Stimulated activated CD4-positive, alpha-beta T cell treated with anti-CD3 and anti-CD28 coated beads, TNF-alpha, amount 100 ng/mL, for 48 hours (primary cell): ENCODE measurements at places on chromosomes 3 and 15.

DNA sequence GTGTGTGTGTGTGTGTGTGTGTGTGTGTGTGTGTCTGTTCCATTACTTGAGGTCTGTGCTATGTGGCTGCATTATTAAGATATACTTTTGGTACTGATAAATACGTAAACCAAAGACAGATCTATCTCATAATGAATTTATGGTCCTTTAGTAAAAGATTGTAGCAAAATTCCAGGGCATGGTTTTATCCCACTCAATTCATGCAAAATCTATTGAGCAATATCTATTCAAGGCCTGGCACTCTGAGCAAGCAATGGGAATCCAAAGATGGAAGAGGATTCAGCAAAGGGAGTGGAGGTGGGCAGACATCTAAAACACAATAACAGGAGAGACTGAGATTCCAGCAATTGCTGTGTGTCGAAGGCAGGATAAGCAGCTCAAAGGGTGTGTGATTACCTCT lies 86.8 kb downstream of the RFTN1 start:
- no peak for DNase-seq

GRCh38 chr3:13193320-13194284 lies 120.4 kb upstream of the IQSEC1 start:
- DNase-seq: no peak

GRCh38 chr3:195921334-195921791 lies 13.0 kb upstream of the TNK2 start:
- DNase-seq: no peak

- DNase-seq: no peak
These were observed 113.1 kb upstream of the NECTIN3 start for GRCh38 chr3:110958313-110959147.

GRCh38 chr3:139292711-139293664 lies 50.8 kb upstream of the MRPS22 start:
- DNase-seq: no peak

GRCh38 chr3:131716007-131716406 lies 213.2 kb upstream of the MRPL3 start:
- DNase-seq: no peak

DNA sequence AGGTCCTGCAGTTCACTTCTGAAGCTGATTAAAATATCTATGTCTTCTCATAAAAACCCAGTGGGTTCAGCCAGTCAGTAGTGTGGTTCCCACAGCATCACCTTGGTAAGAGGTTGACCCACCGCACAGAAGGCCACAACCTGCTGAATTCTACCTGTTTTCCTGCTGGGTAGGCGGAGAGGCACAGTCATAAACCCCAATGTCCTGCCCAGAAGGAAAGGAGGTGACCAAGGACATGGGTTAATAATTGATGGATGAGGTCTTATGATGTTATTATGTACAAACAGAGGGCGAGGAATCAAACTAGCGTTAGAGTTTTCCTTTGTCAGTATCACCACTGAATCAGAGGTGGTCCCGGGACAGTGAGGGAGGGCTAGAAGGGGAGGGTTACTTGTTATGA lies 27.8 kb downstream of the CA12 start:
- no peak for DNase-seq

- DNase-seq: no peak
These were observed 31.3 kb upstream of the IQSEC1 start for GRCh38 chr3:13104511-13104910.

DNA sequence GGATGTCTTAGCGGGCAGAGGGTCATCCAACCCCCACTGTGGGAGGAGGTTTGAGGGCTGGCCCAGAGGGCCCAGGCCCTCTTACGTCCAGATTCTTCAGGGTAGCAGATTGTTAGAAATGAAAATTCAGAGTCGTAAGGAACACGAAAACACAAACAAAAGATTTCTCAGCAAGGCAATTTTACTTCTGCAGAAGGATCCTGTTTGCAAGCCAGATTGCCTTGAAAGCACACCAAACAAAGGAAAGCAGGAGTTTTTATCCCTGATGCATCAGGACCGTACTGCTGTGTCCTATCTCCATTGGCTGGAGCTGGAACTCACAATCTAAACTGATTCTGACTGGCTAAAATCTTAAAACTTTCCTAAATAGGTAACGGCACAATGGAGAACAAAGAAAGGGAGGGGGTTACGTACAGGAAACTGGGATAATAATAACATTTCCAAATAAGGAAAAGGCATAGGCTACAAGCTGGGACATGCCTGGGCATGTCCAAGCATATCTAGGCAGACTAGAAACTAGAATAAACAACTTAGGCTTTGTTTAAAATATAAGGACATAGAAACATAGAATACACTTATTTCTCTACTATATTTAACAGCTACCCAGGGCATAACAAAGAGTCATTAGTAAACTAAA lies 97.3 kb upstream of the C2CD4B start:
- no peak for DNase-seq

DNA sequence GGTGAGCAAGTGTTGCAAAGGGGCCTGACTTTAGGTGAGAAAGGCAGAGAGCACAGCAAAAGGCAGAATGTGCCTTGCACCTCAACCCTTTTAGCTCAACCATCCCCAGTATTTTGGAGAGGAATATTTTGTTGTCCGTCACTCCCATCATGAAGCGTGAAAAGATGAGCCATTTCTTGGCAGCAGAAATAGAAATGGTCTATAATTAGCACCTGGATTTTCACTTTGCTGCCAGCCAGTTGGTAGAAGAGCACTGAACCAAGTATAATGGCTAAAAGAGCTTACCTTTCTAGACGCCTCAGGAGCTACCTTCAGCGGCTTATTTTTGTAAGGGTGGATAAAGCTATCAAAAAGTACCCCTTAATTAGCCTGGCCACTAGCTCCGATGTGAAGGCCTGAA lies 406.7 kb downstream of the OCA2 start:
- DNase-seq: no peak

DNA sequence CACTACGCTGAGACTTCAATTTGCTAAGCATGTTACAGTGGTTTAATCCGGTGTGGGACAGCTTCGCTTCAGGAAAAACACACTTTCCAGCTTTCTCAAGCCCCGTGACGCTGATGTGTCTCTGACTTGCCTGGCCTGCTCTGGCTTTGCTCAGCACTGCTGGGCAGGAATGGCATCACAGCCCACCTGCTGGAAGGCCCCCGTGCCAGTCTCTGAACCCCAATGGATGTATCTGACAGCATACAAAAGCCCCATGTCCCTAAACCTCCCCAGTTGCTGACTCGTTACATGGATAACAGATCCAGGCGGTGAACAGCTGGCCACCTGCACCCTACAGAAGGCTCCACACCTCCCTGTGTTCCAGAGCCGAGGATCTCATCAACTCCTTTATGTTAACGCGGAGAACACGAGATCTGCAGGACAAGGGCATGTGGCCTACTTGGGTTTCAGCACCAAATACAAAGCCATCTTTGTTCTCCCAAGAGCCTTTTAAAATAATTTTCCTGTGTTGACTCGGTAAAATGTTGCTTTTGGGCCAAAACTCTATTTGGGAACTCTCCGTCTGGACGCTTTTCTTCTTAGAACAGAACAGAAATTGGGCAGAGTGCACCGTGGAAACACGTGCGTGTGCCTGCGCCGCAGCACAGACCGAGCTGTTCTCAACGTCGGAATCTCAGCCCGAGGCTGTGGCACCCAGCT lies 61.4 kb downstream of the ATP10A start:
- no peak for DNase-seq

DNA sequence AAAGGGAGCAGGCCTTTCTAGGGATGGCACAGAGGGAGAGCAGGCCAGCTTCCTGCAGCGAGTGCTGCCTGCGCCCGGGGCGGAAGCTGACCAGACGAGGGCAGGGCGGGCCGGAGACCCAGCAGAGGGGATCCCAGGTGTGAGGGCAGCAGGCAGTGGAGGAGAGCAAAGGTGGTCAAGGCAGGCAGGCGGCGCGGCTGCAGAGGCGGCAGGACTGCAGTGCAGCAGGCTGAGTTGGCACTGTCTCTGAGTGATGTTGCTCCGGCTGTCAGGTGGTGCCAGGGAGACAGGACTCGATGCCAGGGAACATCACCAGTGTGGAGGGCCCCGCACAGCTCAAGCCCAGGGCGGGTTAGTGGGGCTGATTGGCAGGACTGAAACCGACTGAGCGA lies 22.3 kb upstream of the PLXNA1 start:
- no peak for DNase-seq

DNA sequence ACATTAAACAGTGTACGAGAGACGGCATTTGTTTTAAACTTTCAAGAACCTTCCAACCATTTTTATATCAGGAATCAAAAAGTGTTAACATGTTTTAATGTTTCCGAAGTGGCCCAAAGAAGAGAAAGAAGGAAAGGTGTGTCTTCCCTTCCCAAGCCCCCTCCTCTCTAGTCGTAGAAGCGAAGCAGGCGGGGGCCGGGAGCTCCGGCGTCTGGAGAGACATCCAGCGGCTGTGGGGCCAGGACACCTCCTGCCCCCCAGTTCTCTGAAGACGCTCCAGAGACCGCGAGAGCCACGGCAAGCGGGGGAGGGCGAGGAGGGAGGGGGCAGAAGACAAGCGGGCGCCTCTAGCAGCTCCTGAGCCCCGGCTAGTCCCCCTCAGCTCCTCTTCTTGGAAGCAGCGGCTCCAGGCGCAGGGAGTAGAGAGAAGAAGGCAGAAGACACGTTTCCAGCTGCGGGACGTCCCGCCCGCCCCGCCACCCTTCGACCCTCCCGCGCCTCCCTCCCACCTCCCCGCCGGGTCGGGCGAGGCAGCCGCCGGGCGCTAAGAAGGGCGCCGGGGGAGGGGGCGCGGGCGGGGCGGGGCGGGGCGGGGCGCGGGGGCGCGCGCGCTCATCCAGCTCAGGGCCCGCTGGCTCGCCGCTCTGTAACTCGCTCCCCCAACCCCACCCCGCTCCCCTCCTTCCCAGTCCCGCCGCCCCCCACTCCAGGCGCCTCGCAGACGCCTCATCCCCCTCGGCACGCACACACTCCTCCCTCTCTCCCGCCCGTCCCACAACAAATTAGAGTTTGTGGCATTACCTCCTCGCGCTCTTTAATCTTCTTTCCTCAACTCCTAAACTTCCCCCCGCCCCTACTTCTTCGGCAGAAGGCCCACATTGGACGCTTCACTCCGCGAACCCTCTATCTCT lies at the start of gene ZBTB20:
Gene ZBTB20 (minus strand): TSS at position 871 of the 911 bp plus-strand sequence.
- DNase-seq: peak; percentile 54

GRCh38 chr3:14305324-14305723 lies 97.1 kb upstream of the SLC6A6 start:
- DNase-seq: no peak

DNA sequence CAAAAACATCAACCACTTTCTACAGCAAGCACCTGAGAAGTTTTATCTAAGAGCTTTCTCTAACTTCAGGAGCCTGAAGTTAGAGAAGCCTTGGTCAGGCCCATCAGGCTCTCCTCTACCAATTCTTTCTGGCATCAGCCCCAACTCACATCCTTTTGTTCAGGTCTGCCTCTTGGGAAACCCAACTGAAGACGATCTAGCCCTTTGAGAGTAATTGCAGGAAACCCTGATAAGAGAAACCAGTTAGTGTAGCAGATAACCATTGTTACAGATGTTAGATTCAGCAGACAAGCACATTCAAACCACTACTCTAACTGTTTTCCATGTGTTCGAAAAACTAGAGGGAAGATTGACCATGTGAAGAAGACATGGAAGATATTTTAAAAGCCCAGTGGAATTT lies 27.0 kb upstream of the DYNC1LI1 start:
- no peak for DNase-seq

- DNase-seq: no peak
These were observed 176.5 kb upstream of the PFN2 start for GRCh38 chr3:150146991-150147761.

GRCh38 chr3:10674578-10674977 lies 141.4 kb upstream of the SLC6A11 start:
- no peak for DNase-seq

DNA sequence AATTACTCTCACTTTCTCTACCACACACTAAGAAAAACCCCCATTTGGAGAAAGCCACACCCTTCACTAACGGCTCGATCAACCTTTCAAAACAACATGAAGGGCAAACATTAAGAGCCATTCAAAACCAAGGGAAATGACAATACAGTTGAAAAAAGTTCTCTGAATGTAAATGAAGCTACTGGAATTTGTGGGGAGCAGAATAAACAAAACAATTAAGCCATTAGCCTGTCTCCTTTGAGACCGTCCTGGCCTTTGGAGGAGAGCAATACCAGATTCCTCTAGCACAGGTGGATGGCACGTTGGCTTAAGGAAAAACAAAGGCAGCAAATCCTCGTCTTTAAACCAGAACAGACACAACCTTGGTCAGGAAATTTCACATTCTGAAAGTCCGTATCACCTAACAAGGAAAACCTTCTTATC lies 18.7 kb downstream of the MYO1E start:
- no peak for DNase-seq

DNA sequence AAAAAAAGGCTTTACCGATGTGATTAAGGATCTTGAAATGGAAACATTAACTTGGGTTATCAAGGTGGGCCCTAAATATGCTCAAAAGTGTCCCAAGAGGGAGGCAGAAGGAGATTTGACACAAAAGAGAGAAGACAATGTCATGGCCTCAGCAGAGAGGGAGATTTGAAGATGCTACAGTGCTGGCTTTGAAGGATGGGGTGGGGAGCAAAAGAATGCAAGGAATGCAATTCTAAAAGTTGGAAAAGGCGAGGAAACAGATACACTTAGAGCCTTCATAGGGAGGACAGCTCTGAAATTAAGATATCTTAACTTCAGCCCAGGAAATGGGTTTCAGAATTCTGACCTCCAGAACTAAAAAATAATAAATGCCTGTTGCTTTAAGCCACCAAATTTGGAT lies 314.5 kb upstream of the CCDC54 start:
- no peak for DNase-seq

DNA sequence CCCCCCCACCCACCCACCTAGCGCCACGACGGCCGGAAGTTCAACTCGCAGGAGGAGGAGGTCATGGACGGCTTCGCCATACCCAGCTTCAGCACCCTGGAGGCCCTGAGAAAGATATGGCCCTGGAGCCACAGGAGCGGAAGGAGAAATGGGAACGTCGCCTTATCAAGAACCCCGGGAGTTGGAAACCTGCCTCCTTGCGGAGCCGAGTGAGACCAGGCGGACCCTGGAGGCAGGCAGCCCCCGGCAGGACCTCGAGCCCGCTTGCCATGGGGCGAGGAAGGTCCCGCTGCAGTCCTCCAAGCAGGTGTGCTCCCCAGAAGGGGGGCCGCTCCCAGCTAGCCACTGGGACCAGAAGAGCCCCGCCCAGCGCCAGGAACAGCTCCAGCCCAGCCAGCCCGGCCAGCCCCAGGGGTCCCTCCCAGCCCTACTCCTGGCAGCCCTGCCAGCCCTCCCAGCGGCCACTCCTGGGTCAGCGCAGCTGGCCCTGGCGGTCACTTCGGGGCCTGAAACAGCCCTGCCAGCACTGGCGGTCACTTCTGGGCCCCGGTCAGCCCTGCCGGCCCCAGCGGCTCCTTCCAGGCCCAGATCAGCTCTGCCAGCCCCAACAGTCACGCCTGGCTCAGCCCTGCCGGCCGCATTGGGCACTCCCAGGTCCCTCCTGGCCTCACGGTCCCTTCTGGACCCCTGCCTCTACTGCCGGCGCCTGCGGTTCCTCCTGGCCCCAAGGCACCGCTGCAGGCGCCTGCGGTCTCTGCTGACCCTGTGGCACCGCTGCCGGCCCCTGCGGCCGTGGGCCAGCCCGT lies 10.3 kb upstream of the ROPN1B start:
- DNase-seq: no peak
